ENCODE measurements at places on chromosomes 6 and 20.
A peak's percentile ranks its signal among the peaks of the same experiment; 100 is the strongest.

DNA sequence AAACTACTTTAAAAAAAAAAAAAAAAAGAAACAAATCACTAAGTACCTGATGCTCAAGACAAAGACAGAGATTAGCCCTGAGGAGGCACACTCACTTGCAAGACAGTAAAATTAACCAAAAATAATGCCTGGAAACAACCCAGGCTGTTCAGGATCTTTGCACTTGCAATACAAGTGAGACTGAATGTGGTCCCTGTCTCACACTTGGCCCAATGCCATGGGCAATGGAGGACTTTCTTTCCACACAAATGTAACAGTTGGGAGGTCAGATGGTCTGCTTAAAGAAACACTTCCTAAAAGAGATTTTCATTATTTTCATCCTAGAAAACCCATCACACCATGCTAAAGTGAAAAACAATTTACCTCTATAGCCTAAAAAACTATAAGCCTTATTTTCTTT lies 16.2 kb downstream of the STAU1 start:
- DNase-seq, result no peak

DNA sequence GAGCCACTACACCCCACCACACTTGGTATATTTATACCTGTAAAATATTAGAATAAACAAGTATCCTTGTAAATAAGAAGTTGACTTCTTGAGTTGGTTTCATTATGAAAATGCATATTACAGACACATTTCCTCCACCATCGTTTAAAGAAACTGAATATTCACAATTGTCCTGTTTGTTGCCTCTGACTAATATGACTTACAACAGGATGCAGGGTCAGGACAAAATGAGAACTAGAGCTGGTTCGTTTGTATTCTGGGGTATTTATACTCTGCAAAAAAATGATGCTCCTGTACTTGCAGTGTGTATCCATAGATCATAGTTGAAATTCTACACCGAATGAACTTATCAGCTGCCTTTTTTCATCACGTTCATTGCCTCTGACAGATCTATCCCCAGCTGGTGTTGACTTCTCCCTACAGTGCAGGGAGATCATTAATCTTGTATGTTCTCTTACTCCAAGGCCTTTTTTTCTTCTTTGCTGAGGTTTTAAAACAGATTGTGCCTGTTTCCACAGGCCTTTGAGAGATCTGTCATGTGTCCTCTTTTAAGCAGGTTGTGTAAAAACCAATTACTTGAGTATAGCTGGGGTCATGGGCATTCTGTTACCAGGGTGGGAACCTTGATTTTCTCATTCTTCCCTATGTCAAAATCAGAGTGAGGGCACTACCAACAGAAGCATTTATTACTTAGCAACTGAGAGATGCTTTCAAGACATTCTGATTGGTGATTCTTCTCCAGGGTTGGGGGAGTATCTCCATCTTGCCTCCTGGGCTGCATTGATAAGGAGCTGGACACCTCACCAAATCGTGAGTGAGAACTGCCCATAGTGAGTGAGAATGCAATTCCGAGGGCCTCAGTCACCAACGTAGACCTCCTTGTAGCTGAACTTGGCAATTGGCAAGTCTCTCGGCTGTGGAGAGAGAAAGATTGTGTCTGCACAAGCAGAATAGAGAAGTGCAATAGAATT lies 78.8 kb upstream of the CD83 start:
- no peak for DNase-seq

DNA sequence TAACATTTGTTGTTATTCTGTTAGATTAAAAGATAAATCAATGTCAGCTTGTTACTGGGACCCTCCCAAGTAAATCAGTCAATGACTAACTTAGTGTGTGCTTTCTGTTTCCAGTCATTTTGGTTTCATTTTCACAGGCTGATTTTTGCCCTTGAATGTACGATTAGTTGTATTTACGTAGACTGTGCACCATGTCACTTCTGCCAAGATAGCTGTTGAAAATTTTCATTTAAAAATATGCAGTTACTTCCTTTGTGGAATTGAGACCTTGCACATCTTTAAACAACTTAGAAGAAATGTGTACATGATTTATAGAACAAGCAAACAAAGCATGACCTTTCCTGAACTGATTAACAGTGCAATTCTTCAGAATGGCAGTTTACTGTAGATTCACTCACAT lies 944.8 kb upstream of the CITED2 start:
- DNase-seq, result peak; percentile 12

DNA sequence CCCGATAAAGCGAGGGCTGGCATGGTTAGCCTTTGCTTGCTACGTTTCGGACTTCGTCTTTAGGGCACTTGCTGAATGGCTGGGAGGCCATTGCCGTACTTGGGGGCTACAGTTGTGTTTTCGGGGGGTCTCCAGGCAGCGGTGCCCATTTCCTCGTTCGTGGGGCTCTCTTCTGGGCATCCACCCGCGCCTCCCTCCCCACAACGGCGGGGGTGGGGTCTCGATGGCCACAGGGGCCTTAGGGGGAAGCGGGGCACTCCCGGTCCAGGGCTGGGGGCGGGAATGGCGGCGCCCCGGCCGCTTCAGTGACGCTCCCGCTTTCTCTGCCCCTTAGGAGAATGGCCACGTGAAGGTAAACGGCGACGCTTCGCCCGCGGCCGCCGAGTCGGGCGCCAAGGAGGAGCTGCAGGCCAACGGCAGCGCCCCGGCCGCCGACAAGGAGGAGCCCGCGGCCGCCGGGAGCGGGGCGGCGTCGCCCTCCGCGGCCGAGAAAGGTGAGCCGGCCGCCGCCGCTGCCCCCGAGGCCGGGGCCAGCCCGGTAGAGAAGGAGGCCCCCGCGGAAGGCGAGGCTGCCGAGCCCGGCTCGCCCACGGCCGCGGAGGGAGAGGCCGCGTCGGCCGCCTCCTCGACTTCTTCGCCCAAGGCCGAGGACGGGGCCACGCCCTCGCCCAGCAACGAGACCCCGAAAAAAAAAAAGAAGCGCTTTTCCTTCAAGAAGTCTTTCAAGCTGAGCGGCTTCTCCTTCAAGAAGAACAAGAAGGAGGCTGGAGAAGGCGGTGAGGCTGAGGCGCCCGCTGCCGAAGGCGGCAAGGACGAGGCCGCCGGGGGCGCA lies 2.4 kb downstream of the MARCKS start:
- no peak for DNase-seq

GRCh38 chr20:434221-434620 lies 26.1 kb downstream of the RBCK1 start:
- DNase-seq, result no peak

DNA sequence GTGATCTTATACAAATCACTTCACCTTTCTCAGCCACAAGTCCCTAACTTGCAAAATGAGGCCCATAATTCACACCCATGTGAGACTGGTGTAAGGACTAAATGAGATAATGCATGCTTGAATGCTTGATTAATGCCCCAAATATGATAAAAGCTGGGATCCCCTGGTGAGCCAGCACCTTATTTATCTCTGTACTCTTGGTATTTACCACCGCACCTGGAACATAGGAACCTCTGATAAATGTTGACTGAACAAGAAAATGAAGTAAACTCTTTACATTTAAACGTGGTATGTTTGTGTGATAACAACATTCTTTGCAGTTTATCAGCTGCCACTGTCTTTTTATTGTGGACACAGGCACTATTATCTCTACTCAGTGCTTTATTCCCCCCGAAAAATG lies 2.5 kb upstream of the APOBEC2 start:
- no peak for DNase-seq

DNA sequence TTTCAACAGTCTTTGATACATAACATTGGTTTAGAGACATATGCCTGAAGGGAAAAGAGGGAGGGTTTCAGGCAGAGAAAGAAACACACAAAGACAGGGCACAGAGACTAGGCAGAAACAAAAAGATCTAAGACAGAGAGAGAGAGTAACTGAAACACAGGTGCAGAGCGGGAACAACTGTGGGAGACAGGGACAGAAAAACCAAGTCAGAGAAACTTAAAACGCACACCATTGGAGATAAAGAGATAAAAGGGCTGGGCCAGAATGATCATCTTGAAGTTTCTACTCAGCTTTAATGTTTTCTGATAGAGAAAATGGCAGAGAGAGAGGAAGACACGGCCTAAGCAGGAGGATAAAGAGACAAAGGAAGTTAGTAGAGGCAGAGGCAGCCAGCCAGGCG lies 11.8 kb downstream of the UNC5CL start:
- DNase-seq, result no peak

GRCh38 chr6:154602708-154603107 lies 92.2 kb upstream of the CNKSR3 start:
- no peak for DNase-seq
